ENCODE measurements at places on chromosomes 5 and 9.

DNA sequence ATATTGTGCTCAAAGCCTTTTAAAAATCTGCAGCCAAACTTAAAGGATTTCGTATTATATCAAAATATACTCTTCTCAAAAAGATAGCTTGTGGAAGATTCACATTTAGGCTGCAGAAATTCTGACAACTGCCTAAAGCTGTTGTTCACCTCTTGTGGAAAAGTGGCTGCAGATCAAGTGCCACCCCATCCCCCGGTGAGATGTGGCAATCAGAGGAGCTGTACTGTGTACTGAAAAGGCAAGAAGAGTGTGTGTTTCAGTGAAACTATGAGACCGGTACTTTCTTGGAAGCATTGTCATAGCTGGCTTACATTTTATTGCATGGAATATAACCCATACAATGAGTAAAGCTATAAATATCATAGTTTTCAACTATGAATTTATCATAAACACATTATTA lies 64.3 kb downstream of the CDH18 start:
- no peak for DNase-seq

DNA sequence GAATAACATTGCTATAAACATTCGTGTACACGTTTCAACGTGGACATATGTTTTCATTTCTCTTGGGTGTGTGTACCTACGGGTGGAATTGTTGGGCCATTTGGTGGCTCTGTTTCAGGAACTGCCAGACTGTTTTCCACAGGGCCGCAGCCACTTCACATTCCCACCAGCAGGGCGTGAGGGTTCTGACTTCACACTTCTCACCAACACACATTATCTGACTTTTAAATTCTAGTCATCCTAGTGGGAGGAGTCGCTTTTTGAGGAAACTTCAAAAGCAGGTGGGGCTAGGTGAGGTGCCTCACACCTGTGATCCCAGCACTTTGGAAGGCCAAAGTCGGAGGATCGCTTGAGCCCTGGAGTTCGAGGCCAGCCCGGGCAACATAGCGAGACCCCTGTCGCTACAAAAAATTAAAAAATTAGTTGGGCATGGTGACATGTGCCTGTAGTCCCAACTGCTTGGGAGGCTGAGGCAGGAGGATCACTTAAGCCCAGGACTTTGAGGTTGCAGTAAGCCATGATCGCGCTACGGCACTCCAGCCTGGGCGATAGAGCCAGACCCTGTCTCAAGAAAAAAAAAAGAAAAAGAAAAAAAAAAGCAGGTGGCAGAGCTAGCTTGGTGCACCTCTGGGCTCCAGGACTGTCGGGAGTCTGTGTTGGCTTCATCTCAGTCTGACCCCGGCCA lies 28.5 kb downstream of the TSPAN17 start:
- DNase-seq = no peak

DNA sequence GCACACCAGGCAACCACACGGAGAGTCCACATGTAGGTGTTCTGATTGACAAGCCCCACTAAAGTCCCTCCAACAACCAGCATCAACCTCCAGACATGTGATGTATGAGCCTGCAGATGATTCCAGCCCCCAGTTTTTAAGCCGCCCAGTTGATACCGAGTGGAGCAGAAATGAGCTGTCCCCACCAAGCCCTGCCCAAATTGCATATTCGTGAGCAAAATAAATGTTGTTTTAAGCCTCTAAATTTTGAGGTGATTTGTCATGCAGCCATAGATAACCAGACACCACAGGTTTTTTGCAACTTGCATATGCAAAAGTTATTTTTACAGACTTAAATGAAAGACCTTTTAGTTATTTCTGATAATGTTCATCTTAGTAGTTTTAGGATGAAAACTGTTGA lies 187.7 kb downstream of the PIK3R1 start:
- no peak for DNase-seq

DNA sequence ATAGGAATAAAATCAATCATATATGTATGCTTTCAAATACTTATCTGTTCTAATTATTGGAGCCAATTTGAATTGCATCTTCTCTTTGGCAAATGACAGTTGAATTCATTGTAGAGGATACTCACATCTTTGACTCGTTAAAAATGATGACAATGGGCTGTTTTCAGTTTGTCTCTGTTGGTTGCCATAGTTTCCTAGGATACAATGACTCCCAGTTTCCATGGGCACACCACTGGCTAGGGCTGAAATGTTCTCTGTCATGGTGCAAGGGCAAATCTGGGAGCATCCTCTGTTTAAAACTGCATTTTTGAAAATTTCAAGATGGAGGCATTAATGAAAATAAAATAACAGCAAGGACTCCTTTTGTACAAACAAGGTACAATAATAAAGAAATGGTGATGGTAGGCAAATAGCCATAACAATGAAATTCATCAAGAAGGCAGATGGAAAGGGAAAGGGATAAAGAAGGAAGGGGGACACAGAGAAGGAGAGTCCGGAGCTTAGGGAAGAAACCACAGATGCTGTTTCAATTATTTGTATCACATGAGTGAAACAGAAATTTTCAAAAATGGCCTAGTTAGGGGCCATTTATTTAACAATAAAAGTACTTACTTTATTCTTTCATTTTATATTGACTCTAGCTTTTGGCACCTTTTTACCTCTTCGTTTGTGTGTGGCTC lies 378.8 kb upstream of the SEMA6A start:
- DNase-seq = no peak

- DNase-seq = no peak
Measured at GRCh38 chr5:2642684-2643345, 108.7 kb downstream of the IRX2 start.

GRCh38 chr9:21591221-21592062 lies 109.3 kb upstream of the IFNE start:
- DNase-seq = no peak

DNA sequence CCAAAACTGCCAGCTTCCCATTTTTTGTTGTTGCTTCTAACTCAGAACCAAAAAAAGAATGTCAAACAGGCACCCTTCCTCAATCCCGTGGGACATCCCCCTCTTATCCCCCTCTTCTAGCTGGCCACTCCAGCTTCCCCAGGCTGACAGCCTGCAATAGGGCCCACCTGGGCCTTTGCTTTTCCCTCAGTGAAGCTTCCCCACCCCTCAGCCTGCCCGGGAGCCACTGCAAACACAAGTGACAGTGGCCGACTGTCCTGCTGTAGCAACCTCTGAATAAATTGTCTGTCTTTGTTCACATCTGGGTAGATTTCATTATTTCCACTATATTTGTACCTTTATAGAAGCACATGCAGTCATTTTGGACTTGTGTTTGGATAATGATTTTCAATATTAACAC lies 245.3 kb downstream of the GADD45G start:
- no peak for DNase-seq

DNA sequence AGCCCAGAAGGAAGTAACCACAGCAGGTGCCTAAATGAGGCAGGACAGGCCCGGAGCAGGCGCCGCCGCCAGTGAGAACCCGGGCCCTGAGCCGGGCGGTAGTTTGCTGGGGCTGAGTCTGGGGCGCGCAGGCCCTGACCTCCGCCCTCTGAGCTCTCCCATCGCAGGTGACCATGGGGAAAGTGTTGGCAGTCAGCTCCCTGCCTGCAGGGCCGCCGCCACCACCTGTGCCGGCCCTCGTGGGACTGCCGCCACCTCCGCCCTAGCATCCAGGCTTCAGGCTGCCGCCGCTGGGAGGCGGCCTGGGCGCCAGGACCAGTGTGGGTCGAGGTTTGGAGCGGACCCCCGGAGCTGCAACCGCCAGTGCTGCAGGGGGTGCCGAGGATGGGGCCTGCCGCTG lies 61.1 kb downstream of the TARS1 start:
- DNase-seq = no peak

DNA sequence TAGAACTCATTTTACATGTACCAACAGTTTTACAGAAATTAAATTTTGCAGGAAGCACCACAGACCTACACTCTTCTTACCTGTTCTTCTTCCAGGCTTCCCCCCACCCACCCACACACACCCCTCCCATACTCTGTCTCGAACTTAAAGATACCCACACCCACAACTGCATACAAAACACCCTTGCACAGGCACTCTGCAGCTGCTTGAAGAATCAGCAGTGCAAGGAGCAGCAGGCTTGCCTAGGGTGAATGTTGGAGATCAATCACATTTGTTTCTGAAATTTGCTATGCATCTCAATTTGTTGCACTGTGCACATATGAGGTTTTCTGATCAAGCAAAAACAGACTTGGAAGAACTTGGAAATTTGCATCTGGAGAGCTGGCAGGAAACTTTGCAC lies 77.5 kb upstream of the TGFBR1 start:
- no peak for DNase-seq

DNA sequence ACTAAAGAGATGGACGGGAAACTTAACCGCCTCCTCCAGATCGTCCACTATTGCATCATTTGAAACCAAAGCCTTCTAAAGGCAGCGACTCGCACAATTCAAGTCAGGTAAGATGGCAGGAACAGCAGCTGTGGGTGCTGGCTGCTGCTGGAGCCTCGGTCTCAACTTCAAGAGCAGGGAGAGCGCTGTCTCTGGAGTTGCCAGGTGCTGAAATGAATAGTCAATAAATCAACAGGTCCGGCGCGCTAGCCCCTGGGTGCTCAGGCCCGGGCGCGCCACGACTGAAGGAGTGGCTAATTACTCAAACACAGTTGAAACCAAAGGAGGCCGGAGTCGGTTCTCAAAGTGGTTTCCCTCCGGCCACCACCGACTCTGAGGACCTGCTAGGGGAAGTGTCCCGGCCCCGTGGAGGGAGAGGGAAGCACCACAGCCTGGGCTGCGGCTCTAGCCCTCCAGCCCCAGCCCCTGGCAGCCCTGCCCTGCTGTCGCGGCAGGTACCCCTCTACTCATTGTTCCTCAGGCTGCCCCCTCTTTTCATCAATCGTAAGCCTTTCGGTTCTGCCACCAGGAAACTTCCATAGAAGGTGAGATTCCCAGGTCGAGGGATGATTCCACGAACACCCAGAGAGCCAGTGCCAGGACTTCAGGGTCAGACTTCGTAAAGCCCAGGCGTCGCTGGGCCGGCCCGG lies 804 bp downstream of the TTC39B start:
- no peak for DNase-seq

DNA sequence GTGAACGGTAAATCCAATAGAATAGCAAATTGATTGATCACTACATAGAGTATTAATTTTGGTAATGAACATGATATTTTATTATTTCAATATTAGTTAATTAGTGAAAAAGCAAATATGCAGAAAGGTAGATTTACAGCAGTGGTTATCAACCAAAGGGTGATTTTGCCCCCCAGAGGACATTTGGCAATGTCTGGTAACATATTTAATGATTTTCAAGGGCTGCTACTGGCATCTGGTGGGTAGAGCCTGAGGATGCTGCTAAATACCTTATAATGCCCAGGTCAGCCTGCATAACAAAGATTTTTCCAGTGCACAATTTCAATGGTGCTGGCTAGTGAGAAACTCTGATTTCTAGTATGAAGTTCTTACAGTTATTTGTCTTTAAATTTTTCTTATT lies 1313.7 kb downstream of the PTPRD start:
- DNase-seq = no peak

DNA sequence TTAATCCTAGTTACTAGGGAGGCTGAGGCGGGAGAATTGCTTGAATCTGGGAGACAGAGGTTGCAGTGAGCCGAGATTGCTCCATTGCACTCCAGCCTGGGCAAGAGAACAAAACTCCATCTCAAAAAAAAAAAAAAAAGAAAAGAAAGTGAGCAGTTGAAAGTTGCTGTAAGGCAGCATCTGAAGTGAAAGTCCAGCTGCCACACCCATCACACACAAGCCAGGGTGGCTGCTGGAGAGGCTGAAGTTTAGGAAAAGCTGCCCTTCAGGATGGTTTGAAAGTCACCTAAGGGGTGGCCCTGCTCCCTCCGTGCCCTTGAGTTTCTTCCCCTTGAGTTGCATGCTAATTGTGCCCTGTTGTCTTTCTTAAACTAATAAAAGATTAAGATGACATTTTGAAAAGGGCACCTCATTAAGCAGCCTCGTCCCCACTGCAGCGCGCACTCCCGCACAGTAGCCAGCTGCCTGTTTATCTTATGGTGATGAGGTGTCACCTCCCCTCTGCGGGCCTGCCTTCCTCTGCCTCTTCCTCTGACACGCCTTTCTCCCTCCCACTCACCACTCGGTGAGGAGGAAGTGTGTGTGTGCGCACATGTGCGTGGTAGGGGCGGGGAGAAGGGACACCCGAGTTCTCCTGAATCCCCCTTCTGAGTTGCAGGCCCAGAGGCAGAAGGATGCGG lies 104.2 kb upstream of the PANK3 start:
- DNase-seq = no peak

- DNase-seq = no peak
Measured at GRCh38 chr9:38707885-38708637, 11.9 kb downstream of the FAM240B start.

GRCh38 chr5:59079622-59080620 lies 497.0 kb downstream of the RAB3C start:
- no peak for DNase-seq

DNA sequence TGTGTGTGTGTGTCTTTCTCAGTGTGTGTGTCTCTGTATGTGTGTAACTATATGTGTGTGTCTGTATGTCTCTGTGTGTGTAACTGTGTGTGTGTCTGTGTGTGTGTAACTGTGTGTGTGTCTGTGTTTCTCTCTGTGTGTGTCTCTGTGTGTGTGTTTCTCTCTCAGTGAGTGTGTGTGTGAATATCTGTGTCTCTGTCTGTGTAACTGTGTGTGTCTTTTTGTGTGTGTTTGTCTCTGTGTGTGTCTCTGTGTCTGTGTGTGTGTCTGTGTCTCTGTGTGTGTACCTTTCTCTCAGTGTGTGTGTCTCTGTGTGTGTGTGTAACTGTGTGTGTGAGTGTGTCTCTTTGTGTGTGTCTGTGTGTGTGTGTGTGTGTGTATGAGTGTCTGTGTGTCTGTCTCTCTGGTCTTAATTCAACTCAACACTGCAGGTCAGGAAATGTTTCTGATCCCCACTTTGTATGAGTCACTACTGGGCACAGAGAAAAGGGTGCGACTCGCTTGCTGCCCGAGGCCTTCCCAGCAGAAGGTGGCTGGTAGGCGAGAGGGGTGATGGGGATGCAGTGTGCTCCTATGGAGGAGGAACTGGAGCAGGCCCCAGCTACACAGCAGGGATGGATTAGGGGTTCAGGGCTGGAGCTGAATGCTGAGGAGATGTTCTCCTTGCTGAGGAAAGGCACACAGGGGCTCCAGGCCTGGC lies 52.1 kb downstream of the NSG2 start:
- no peak for DNase-seq

DNA sequence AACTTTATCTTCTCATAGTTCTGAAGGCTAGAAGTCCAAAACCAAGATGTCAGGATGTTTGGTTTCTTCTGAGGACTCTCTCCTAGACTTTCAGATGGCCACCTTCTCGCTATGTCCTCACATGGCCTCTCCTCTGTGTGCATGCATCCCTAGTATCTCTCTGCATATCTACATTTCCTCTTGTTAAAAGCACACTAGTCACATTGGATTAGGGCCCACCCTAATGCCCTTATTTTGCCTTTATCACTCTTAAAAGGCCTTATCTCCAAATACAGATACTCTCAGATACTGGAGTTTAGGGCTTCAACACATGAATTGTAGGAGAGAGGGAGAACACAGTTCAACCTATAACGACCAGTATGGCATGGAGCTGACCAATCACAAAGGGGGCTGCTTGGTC lies 151.7 kb downstream of the PRELID2 start:
- no peak for DNase-seq

DNA sequence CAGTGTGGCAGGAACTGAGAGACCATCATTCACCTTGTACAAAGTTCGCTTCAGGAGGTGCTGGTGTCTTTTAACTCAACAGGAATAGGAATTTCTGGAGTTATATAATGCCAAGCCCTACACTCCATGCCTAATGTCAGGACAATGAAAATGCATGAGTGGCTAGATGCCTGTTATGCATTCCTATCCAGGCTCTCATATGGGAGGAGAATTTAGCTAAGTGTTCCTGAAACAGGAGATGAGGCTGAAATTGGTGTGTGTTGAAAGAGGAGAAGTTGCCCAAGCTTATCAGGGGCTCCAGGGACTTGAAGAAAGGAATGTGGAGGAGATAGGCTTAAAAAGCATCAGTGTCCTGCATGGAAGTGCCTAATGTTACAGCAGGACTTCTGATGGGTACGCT lies 26.8 kb upstream of the PRUNE2 start:
- DNase-seq = no peak
